ENCODE measurements at places on chromosomes 5 and 9. TPM values are rescaled to one million over a fixed set of nuclear protein-coding genes. Genes with fewer than 3 reads are reported as not detected.

- DNase-seq: no peak
Observed at GRCh38 chr5:152523964-152524363, 118.9 kb upstream of the NMUR2 start.

GRCh38 chr9:69465473-69465872, 140.5 kb downstream of the ENTREP1 start:
- no peak for DNase-seq

- DNase-seq: no peak
Observed at GRCh38 chr9:130242270-130243014, 23.1 kb upstream of the HMCN2 start.

DNA sequence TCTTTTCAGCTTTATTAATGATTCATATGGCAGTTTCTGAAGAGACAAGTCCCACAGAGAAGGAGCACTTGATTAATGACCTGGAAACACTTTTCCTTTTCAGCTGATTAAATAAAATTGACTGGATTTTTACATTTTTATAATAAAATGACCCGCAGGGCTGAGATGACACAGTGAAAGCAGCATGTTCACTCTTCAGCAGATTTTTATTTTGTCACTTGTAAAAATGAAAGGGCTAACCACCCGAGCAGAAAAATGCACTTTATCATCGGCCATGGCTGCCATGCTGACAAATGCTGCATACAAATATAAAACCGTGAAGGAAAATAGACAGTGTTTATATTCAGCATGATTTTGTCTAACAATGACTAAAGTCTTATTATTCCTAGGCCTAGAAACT, 321.6 kb upstream of the ITGA1 start:
- DNase-seq: no peak

GRCh38 chr5:72618708-72619107, 111.5 kb upstream of the ZNF366 start:
- no peak for DNase-seq

- DNase-seq: peak; percentile 47
Observed at GRCh38 chr9:92716557-92716956, 46.6 kb upstream of the IPPK start.

DNA sequence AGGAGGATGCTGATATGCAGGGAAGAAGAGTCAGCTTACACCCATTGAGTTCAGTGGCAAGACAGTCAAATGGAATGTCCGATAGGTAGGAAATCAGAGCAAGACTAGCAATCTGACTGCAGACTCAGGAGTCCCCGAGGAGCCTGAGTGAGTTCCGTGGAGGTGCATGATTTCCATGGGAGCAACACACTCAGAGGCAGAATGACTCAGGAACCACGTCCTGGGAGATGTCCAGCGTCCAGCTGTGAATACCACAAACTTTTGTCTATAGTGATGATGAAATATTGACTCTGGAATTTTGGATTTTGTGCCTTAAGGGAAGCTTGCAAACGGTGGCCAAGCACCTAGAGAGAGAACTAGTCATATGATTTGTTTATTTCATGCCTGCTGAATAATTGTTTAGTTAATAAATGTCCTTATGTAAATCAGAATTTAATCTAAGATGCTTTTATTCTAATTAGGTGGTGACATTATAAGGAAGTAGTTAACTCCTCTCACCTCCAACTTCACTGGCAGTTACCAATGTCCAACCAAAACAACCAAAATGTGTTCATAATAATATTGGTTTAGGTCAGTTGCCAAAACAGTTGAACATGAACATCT, 100.4 kb downstream of the PDE4D start:
- DNase-seq: peak; percentile 10

DNA sequence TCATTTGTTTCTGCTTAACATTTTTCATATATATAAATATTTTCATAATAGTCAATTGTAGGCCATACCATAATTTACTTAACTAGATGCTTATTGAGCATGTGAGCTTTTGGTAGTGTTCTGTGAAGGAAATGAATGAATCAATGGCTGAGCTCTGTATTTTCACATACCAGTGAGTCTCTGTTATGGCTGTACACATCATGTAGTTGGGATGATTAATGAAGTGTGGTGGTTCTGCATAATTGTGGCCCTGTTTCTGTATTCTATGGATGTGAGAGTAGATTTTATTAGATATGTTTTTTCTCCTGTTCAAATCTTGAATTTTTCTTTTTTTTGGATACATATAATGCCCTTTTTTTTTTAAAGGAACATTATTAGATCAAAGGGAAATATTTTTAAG, 56.2 kb downstream of the CTNNA1 start:
- DNase-seq: no peak

DNA sequence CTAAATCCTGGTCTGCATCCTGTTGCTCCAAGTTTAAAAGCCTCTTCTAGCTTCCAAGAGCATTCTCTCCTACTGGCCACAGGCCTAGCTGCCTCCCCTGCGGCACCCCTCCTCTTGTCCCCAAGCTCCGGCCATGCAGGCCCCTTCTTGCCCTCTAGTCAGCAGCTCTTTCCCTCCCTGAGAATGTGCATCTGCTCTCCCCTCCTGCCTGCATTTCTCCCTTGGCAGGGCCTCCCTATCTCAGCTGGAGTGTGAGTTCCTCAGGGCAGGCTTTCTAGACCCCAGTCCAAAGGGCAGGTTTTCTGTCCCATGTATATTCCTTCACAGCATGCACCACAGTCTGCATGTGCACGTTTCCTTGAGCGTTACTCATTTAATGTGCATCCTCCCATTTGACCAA, 24.6 kb upstream of the BARX1 start:
- no peak for DNase-seq

DNA sequence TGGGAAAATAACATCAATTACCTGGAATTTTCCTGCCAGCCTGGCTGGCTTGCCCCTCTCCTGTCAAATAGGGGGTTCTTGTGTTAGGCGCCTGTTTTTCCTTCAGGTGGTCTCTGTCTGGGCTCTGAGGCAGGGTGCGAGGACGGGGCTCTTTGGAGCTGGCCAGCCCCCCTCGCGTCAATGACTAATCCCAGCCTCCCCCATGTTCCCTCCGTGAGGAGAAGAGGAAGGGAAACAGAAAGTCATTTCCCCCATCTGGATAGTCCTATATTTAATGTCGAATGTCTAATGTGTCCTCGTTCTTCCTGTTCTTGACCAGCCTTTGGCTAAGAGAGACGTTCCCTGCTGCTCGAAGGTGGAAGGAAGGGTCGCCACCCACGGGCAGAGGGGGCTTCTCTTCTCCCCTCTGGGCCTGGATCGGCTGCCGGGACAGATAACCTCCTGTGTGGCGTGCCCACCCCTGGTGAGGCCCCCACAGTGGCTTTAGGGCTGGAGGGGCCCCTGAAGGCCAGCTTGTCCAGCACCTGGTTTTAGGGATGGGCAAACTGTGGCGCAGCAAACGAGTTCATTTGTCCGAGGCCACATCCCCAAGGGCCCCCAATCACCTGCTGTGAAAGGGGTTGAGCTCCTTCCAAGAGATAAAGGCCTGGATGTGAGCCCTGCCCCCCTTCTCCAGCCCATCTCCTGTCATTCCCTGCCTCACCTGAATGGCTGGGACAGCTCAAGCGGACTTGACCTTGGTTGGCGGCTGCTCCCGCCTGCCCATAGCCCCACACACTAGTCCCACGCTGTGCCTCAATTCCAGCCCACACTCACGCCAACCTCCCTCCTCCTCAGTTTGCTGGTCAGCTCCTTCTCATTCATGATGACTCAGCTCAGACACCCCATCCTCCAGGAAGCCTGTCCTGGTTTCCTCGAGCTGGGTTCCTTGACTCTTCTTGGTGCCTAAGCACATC, 35.9 kb upstream of the UNC5A start:
- DNase-seq: no peak

DNA sequence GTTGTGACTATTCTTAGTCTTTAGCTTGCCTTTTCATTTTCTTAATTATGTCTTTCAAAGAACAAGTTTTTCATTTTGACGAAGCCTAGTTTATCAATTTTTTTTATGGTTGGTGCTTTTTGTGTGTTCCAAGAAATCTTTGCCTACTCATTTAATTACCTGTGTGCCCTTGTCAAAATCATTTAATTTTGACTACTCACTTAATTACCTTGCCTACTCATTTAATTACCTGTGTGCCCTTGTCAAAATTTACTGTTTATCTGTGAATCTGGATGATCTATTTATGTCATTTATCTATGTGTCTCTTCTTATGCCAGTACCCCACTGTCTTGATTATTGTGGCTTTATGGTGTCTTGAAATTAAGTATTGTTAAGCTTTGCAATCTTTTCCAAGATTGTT, 63.9 kb downstream of the MTAP start:
- DNase-seq: no peak

- peak; percentile 4 for DNase-seq
Observed at GRCh38 chr9:117073539-117074341, 341.1 kb downstream of the ASTN2 start.

GRCh38 chr9:130340011-130340410, 74.5 kb downstream of the HMCN2 start:
- DNase-seq: no peak

DNA sequence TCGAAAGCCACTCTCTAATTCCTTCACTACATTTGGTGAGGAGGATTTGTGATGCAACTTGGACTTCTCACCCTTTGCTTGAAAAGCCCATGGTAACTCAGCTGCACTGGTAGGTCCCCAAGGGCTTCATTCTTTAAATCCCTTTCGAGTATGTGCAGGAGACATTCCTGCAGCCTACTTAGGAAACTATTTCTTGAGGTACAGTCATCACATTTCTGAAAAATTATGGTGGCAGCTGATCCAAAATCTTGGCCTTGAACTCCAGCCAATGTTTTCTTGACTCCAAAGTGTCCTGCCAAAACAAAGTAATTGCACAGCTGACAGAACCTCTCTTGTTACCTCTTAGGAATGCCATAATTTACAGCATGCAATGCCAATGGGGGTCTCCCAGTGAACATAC, 99.7 kb downstream of the NPR3 start:
- no peak for DNase-seq

GRCh38 chr9:69454321-69454720, 129.3 kb downstream of the ENTREP1 start:
- no peak for DNase-seq

- no peak for DNase-seq
Observed at GRCh38 chr9:15778861-15779260, 226.0 kb downstream of the CCDC171 start.

- no peak for DNase-seq
Observed at GRCh38 chr9:79166005-79166404, 405.8 kb upstream of the TLE4 start.

DNA sequence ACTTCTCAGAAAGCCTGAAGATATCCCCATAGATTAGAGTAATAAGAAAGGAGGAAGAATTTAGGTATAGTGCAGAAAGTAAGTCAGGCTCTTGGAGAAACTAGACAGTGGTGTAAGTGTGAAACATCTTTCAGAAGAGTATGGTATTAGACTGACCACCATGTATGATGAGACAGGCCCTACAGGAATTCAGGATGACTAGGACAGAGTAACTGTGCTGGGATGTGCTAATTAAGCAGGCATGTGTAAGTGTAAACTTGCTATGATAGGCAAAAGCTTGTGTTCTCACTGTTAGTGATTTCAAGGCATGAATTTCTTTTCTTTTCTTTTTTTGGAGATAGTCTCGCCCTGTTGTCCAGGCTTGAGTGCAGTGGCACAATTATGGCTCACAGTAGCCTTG, 70.8 kb downstream of the RAB24 start:
- no peak for DNase-seq

DNA sequence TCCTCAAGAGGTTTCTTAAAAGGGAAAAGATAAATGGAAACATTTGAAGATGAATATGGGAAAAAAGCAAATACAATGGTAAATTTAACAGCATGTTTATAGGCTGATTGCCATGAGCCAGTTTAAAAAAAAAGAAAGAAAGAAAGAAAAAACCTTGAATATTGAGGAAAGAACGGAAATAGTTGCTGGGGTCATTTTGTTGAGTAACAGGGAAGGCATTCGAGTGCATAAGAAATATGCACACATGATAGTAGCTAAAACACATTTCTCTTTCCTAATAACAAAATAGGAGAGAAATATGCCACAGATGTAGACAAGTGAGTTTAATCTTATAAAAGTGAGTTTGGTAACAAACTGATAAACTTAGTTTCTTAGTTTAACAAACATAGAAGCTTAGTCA, 864.6 kb upstream of the ACO1 start:
- DNase-seq: no peak

GRCh38 chr9:33415501-33416038, 13.2 kb upstream of the AQP7 start:
- DNase-seq: peak; percentile 99

GRCh38 chr9:8649807-8650206, 850.2 kb upstream of the DMAC1 start:
- no peak for DNase-seq

DNA sequence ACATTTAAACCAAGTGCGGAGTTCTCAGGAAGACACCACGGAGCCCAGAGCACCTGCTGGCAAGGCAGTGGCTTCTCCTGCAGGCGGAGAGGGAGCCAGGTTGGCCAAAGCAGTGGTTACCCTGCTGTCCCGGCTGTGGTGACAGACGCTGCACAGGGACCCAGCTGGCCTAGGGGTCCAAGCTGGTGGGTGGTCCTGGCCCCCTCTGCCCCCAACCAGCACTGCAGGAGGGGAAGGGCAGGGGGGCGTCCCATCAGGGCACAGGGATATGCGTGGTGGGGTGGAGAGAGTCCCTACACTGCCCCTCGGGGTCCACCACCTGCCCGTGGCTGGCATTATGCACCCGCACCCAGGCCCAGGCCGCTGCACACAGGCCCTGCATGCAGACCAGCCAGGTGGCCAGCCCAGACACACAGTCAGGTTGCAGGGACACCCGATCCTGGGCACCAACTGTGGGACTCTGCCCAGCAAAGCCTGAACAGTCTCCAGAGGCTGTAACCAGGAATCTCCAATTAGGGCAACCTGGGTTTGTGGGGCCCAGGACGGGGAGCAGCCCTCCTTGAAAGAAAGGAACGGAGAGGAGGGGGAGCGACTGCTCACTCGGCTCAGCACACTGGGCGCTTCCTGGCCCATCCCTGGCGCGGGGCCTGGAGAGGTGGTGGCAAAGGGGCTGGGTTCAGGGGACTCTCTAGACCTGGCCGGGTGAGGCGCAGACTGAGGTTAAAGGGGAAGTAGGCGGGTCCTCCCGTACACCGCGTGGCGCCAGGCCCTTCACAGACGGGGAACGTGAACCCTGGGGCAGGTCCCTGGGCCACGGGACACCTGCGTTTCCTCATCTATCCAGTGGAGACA, 46.3 kb downstream of the NACC2 start:
- DNase-seq: no peak

GRCh38 chr9:133113949-133114885, 6.8 kb downstream of the RALGDS start:
- DNase-seq: no peak

The CBY3 gene
- polyA plus RNA-seq: not detected

The ARID3C gene
- not detected for polyA plus RNA-seq

The BAAT gene
- 11.2 TPM for polyA plus RNA-seq

The IRX4 gene
- polyA plus RNA-seq: not detected

The GPR150 gene
- polyA plus RNA-seq: not detected

The CCNJL gene
- 4.2 TPM for polyA plus RNA-seq

The TBC1D13 gene
- polyA plus RNA-seq: 18.6 TPM

The GGTA1 gene
- polyA plus RNA-seq: not detected

The BRIX1 gene
- 16.4 TPM for polyA plus RNA-seq

The C5 gene
- polyA plus RNA-seq: 192 TPM

All from HepG2 (cell line).